Upper lobe of right lung (tissue), 1 donor: ENCODE measurements at places on chromosomes 16 and 17.

- peak; percentile 77 for DNase-seq
Measured at GRCh38 chr16:28543072-28543471, 4.3 kb upstream of the NUPR1 start.

DNA sequence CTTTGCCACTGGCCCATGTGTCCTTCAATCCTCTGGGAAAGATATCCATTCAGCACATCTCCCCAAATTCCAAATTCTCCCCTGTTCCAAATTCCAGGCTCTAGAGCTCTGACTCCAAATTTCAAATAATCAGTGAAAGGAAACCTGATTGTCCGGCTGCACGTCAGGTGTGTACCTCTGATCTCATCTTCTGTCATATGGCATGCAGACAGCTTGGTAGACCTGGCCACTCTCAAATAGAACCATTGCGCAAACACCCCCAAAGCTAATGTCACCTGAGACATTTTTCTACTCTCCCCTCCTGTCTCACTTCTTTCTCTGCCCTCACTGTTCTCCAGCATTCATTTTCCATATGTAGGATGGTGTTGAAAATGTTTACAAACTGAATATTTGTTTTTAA is 337.0 kb upstream of the DYNLRB2 start:
- no peak for DNase-seq

GRCh38 chr17:282000-282911 is 70.4 kb downstream of the RPH3AL start:
- peak; percentile 55 for DNase-seq

DNA sequence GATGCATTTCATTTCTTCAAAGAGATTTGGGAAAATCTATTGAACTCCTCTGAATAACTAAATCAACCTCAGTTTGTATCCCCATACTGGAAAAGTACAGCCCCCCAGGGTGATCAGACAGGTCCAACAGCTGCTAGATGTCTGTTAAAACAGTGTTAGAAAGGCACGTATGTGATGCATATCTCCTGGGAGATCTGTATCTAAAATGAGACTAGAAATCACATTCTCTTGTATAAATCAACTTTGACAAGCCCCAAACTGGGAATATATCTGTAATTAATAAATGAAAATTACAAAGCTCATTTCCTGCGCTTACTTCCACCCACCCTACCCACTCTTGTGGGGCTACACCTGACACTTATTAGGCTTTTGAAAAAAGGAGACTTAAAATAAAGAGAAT is 3.8 kb upstream of the KIF2B start:
- DNase-seq, result no peak

GRCh38 chr17:78991906-78992532 is 12.3 kb upstream of the LGALS3BP start:
- DNase-seq, result no peak

DNA sequence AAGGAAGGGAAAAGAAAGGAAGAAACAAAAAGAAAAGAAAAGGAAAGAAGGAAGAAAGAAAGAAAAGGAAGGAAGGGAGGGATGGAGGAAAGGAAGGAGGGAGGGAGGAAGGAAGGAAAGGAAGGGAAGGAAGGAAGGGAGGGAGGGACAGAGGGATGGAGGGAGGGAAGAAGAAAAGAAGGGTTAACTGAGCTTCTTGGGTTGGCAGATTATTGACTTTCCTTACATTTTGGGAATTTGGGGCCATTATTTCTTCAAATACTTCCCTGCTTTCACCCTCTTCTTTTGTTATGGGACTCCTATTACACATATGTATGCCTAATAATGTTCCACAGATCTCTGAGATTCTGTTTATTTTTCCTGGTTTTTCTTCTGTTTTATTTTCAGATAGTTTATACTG is 285.6 kb downstream of the KCNJ2 start:
- DNase-seq, result no peak

DNA sequence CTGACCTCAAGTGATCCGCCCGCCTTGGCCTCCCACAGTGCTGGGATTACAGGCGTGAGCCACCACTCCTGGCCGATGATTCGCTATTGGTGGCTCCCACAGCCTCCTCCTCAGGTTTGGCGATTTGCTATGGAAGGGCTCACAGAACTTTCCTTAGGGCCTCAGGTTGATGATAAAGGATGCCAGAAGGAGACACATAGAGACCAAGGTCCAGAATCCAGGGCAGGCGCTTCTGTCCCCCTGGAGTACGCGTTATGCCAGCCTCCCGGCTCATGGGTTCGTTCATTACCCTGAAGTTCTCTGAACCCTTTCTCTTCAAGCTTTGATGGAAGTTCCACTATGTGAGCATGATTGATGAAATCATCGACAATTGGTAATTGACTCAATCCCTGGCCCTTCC is 19.9 kb downstream of the LGALS3BP start:
- no peak for DNase-seq

DNA sequence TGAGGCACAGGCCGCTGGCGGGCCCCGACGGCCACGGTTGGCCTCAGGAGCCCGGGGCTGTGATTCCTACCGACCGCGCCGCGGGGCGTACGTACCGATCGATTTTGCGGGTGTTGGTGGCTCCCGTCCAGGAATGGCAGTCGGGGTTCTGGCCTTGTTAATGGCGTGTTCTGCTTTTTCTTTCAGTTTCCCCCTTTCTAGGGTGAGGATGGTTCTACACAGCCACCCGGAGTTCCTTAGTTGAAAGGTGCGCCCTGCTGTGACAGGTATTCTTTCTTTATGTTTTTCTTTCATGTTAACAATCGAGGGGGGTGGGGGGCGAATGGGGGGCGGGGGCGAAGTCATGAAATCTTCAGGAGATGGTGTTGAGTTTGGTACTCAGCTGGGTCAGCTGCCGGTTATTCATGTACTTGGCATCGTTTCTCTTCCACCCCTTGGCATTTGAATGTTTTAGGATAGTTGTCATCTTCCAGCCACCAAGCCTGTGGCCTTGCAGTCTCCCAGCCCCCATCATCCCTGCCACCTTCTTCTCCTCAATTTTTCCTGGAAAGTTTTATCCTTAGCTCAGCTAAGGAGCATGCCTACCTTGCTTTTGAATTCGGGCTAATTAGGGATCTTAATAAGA is 802 bp downstream of the CYLD start:
- peak; percentile 72 for DNase-seq

GRCh38 chr16:31286421-31287032 is 26.8 kb downstream of the ITGAM start:
- DNase-seq, result no peak

GRCh38 chr16:18827890-18828289 is 26.5 kb upstream of the ARL6IP1 start:
- DNase-seq, result no peak

DNA sequence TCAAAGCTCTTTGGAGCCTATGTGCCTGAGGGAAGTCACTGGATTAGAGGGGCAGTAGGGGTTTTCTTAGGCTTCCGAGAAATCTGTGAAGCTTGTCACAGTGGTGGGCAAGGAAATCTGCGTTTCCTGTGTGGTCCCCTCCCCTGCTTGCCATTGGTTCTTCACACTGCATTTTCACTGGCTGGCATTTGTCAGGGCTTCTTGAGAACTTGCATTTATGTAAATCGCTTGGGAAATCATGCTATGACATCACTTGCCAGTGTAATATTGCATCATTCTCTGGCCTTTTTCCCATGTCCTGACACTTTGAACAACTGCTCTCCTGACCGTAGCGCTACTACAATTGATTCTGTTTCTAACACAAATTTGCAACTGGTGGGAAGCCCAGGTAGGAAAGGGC is 1.8 kb downstream of the CACNG3 start:
- DNase-seq, result no peak

GRCh38 chr17:38421871-38422827 is 6.1 kb upstream of the ARHGAP23 start:
- no peak for DNase-seq

- DNase-seq, result peak; percentile 85
Measured at GRCh38 chr17:28725660-28726225, 290 bp downstream of the TLCD1 start.

DNA sequence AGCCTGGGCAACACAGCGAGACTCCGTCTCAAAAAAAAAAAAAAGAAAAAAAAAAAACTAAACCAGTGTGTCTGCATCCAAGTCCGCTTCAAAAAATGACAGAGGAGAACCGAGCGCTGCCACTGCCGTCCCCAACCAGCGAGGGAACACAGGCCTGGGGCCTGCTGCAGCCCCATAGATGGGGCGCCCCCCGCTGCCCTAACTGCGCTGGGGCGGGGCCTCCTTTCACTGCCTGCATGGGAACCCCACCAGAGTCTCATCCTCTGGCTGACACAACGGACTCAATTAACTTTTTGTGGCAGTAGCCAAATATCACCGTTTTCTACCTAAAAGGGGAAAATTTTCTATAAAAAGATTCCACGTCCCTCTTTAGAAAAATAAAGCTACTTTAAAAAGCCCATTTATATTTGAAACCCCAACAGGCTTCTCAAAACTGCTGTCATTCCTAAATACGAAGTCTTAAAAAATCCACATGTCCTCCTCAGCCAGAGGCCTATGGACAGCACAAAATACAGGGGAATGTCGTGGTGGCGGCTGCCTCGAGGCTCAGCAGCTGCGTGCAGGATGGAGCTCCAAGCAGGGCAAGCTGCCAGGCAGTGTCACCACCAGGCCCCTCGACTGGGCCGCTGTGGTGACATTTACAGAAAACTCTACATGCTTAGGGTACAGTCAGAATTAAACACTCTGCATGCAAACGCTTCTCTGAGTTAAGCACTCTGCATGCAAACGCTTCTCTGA is 30.3 kb downstream of the KLHDC4 start:
- no peak for DNase-seq

DNA sequence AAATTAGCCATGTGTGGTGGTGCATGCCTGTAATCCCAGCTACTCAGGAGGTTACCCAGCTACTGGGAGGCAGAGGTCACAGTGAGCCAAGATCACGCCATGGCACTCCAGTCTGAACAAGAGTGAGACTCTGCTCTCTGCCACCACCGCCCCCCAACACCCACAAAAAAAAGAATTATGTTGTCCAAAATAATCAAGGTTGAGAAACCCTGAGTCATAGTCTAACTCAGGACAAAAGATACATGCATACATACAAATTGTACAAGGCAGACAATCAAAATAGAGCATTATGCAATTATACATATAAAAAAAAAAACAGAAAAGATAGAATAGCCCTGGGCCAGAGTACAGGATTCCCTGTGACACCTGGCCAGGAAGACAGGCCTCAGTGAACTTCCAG is 6.6 kb upstream of the KPNB1 start:
- DNase-seq, result no peak

DNA sequence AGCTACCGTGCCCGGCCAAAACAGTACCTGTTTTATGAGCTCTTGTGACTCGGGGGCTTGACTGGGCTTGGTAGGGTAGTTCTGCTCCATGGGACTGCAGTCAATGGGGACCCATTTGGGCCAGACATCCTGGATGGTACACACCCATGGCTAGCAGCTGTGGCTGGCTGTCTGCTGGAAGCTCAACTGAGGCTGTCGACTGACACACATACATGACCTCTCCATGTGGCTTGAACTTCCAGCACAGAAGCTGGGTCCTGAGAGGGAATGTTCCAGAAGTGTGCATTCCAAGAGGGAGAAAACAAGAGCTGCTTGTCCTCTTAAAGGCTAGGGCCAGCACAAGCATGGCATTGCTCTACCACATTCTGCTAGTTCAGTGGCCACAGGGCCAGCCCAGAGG is 14.9 kb upstream of the NKD1 start:
- DNase-seq, result no peak

DNA sequence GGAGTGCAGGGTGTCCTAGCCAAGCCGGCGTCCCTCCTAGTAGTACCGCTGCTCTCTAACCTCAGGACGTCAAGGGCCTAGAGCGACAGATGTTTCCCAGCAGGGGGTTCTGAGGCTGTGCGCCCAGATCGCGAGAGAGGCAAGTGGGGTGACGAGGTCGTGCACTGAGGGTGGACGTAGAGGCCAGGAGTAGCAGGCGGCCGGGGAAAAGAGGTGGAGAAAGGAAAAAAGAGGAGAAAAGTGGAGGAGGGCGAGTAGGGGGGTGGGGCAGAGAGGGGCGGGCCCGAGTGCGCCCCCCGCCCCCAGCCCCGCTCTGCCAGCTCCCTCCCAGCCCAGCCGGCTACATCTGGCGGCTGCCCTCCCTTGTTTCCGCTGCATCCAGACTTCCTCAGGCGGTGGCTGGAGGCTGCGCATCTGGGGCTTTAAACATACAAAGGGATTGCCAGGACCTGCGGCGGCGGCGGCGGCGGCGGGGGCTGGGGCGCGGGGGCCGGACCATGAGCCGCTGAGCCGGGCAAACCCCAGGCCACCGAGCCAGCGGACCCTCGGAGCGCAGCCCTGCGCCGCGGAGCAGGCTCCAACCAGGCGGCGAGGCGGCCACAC is at the start of gene MMP2:
Gene MMP2 (plus strand): TSS at position 372 of the 603 bp plus-strand sequence. CDS start 282 bp downstream, outside the sequence.
- DNase-seq, result peak; percentile 74

GRCh38 chr17:82734987-82735866 is at the start of gene FN3K:
Gene FN3K (plus strand): TSS chr17:82735615. CDS start chr17:82735637, 22 bp downstream.
- peak; percentile 86 for DNase-seq

DNA sequence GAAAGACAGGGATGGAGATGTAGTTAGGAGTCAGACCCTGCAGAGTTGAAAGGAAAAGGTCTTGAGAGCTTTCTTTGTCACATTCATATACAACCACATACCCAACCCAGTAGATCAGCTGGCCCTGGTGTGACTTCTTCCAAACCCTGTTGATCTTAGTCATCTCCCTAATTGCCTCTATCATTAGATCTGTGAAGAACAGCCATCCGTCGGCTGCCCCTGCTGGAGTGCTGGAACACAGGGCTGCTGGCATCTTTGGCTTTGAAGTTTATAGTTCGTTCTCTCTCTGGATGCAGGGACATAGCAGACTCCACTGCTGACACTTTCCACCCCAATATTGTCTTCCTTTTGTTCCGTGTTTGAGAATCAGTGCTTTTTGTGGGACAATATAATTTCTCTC is 10.4 kb upstream of the SMG8 start:
- no peak for DNase-seq

DNA sequence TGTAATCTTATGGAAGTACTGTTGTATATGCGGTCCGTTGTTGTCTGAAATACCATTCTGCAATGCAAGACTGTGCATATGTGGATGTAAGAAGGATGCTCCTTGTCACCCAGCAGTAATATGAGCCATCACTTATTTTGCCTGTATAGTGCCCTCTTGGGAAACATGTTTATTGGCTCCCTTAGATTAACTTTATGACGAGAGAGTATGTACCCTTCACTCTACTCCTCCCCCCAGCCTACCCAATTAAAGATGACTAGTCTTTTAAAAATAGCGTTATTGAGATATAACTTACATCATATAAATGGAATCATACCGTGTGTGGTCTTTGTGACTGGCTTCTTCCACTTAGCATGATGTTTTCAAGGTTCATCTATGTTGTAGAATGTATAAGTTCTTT is 33.6 kb downstream of the FTO start:
- no peak for DNase-seq

DNA sequence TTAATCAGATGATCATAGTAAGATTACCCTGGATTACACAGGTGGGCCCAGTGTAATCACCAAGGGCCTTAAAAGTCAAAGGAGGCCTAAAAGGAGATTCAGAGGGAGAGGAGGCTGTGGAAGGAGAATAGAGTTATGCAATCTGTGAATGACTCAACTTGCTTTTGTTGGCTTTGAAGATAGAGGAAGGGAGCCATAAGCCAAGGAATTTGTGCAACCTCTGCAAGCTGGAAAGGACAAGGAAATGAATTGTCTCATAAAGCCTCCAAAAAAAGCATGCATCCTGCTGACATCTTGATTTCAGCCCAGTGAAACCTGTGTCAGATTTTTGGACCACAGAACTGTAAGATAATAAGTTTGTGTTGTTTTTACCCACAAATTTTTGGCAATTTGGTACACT is 109.6 kb downstream of the CNTNAP4 start:
- DNase-seq, result no peak

- no peak for DNase-seq
Measured at GRCh38 chr17:4204710-4205173, 59.0 kb downstream of the ANKFY1 start.
